ENCODE measurements at places on chromosomes 2 and 18.

DNA sequence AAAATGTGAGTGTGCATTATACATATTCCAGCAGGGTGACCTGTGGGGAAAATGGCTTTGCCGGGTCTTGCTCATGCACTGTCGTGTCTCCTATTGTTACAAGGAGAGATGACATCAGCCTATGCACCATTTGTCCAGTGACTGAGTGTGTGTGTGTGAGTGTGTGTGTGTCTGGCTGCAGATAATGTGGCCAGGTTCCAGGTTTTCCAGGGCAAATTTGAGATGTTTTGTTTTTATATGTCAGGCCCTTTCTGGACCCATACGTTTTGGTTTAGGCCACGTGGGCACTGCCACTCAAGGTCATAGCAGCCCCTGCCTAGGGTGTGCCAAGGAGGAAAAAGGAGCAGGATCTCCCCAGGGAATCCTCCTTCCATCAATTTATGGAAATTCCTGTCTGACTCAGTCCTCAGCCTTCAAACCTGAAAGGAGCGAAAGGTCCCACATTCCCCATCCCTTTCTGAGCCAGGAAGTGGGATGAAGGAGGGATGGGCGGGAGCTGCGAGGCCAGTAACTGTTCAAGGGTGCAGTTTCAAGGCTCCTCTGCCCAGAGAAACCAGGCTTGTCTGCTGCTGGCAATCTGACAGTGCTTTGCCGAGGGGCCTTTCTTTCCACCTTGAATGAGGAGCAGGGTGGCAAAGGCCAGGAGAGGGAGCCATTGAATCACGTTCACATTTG lies 93.0 kb upstream of the SMAD2 start:
- peak; percentile 52 for DNase-seq

- DNase-seq, result peak; percentile 68
Observed at GRCh38 chr2:68565858-68566257, 77.5 kb upstream of the PROKR1 start.

DNA sequence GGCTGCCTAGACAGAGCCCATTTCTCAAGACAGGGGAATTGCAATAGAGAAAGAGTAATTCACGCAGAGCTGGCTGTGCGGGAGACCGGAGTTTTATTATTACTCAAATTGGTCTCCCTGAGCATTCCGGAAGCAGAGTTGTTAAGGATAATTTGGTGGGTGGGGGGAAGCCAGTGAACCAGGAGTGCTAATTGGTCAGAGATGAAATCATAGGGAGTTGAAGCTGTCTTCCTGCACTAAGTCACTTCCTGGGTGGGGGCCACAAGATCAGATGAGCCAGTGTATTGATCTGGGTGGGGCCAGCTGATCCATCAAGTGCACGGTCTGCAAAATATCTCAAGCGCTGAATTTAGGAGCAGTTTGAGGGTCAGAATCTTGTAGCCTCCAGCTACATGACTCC lies 84.8 kb downstream of the RTN4 start:
- no peak for DNase-seq

DNA sequence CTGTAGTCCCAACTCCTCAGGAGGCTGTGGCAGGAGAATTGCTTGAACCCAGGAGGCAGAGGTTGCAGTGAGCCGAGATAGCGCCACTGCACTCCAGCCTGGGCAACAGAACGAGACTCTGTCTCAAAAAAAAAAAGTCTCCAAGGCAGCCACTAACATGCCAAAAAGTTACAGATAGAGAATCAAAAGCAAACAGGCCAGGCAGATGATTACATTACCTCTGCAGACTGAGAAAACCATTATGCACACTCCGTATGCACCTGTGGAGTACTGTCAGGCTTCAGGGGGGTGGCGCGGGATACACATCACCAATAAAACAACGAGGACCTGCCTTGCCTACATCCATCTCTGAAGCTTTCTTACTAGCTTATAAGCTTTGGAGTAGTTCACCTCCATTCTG lies 10.3 kb downstream of the STAM2 start:
- DNase-seq, result no peak

DNA sequence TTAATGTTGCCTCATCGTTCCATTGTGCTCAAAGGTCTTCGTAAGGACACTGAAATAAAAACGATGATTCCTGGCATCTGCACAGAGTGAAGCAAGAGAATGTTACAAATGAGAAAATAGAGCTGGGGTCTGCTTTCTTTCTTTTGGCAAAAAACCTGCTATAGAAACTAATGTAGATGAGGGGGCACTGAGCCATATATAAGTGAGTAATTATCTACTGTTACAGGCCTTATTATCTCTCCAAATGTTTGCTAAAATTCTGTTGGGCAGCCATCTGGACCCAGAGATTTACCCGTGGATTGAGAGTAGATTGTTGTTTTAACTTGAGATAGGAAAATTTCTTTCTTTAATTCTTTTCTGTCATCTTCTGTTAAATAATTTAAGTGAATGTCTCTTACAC lies 472.5 kb upstream of the PIK3C3 start:
- no peak for DNase-seq

GRCh38 chr18:3225588-3225987 lies 5.8 kb upstream of the MYOM1 start:
- no peak for DNase-seq

Measured in trophoblast cell (in vitro differentiated cells and primary cell).